ENCODE measurements at places on chromosomes 7 and 10.

DNA sequence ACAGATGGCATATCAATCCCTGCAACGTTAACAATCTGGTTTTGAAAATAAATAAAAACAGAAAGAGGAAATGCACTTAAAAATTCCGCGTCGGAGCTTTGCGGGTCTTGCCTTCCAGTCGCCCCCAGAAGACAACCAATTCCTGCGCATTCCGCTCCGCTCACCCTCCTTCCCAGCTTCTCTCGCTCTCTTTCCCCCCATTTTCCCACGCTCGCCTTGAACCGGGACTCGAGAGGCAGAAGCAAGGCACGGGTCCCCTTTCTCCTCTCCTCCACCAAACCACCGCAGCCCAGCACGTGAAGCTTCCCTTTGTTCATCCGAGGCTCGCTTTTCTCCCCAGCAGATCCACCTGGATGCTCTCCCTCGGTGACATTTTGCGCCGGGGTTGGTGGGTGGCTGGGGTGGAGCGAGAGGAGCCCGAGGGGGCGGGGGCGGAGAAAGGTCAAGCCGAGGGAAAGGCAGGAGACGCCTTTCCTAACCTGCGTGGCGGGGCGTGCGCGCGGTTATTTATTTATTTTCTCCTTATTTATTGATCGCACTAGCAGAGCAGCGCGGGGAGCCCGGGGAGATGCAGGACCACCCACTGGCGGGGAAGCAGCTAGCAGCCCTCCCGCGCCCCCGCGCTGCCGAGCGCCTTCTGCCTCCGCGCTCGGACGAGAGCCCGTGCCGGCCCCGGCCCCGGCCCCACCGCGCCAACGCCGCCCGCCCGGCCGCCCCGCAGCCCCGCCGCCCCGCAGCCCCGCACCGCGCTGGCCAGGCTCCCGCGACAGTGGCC, at the start of gene KCND2:
Gene KCND2 (plus strand): TSS at position 475 of the 775 bp plus-strand sequence.
- no peak for DNase-seq

GRCh38 chr10:85175635-85176034, 847.2 kb downstream of the CCSER2 start:
- no peak for DNase-seq

- DNase-seq = no peak
These were observed 405.7 kb downstream of the INHBA start for GRCh38 chr7:41297166-41297565.

DNA sequence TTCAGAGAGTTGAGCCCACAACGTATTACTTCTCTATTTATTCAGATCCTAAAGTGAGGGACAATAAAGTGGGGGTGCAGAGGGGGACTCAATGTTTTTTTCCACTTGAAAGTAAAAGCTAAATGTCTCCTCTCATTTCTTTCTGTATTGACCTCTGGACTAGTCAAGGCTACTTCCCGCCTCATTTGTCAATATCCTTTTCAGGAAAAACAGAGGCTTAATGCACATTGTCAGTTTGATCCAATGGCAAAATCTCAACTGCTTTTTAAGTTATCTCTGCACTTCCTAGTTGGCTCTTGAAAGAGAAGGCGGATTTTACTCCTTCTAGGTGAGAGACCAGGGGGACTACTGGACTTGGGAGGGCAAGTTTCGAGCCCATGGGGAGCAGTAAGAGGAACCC, 56.4 kb downstream of the HIPK2 start:
- DNase-seq = no peak

GRCh38 chr7:153430931-153431330, 621.3 kb upstream of the DPP6 start:
- DNase-seq = no peak

DNA sequence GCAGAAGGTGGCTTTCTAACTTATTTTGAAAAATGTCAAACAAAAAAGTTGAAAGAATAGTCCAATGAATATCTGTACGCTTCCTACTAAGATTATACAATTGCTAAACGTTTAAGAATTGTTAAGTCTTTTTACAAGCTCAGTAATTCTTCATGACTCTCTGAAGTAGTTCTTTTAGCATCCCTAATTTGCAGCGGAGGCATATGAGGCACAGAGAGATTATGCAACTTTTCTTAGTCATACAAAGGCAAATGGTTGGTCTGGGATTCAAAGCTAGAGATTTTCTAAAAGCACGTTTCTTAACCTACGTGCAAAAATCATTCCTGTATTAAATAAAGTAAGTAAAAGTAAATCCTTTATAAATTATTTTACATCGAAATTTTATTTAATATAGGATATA, 254.2 kb downstream of the MAGI2 start:
- peak; percentile 69 for DNase-seq

DNA sequence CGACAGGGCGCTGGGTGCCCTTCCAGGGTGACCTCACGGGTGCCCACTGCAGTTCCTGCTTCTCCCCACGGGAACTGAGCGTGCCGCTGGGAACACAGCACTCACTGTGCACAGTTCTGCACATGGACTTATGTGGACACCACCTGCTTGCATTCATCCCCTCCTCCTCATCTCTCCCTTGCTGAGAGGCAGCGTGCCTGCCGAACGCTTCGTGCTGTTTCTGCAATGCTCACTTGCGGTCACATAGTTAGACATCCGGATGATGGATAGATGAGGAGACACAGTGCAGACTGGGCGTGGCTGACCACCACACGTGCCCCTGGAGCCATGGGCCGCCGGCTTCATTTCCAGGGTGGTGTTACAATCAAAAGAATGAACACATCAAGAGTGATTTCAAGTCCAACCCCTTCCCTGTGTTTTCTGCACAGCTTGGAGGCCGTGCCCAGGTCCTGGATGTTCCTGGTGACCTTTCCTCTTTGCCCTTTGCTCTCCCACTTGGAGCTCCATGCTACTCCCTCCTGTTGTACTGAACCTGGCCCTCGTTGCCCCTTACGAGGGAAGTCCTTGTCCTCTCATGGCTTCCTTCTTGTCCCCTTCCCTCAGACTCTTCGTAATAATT, 119.4 kb downstream of the VIPR2 start:
- no peak for DNase-seq

- no peak for DNase-seq
These were observed 1128.4 kb downstream of the SORCS3 start for GRCh38 chr10:105769248-105770184.

DNA sequence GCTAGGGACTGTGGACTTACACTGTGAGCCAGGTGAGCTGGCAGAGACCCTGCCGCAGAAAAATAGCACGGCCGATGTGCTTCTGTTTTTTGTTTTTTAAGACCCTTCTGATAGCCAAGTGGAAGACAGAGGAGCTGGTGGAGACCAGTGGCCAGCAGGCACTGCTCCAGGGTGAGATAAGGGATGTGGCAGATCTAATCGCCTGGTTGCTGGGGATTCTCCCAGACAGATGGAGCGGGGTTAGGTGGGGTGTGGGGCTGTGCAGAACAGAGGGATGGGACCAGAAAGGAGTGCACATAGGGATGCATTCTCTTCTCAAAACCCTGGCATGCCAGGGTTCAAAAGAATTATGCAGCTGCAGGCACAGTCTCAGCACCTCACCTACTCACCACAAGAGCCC, 82.2 kb downstream of the VOPP1 start:
- no peak for DNase-seq

GRCh38 chr7:112449353-112449752, 907 bp upstream of the IFRD1 start:
- peak; percentile 47 for DNase-seq

DNA sequence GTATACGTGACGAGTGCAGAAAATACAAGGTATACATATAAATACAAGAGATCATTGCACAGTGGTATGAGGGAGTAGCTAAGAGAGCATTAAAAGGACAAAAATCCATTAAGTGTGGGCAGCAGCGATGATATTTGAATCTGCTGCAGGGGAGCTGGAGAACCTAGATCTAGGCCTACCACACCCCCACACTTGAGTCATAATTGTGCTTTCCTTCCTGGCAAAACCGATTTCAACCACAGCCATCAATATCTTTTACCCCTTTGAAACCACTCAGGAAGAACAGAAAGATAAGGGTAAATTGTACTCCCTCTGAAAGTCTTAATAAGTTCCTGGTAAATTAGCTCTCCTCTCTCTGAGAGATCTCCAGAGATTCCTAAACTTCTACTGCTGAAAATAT, 345.0 kb downstream of the SORCS1 start:
- no peak for DNase-seq

- DNase-seq = peak; percentile 31
These were observed 80.5 kb upstream of the INSYN2A start for GRCh38 chr10:127276794-127277462.

GRCh38 chr10:86969421-86970041, 1.2 kb downstream of the ADIRF start:
- peak; percentile 57 for DNase-seq

- no peak for DNase-seq
These were observed 240.5 kb upstream of the FZD8 start for GRCh38 chr10:35882422-35883150.

All from IMR-90 (cell line).